ENCODE measurements at places on chromosomes 4 and X.

DNA sequence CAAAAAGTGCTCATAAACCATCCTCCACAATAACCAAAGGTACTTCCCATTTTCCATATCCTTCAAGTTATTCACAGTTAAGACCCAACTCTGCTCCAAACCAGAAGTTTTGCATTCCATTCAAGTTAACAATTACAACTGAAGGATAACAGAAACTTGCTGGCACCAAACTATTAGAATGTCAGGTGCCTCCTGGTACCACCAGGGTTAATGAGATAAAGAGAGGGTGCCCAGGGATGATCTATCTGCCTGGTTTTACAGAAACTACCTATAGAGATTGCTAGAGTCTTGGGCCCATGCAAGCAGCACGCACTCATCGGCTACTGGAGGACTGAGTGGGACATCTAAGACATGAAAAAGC lies 114.6 kb downstream of the RBM47 start:
- peak; percentile 86 for DNase-seq

GRCh38 chr4:1459722-1460511 lies 53.7 kb upstream of the NKX1-1 start:
- DNase-seq, result no peak

DNA sequence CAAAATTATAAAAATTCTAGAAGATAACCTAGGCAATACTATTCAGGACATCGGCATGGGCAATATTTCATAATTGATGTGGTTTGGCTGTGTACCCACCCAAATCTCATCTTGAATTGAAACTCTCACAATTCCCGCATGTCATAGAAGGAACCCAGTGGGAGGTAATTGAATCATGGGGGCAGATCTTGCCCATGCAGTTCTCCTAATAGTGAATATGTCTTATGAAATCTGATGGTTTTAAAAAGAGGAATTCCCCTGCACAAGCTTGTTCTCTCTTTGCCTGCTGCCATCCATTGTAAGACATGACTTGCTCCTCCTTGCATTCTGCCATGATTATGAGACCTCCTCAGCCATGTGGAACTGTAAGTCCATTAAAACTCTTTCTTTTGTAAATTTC lies 77.7 kb downstream of the DDX60 start:
- DNase-seq, result no peak

GRCh38 chrX:36684053-36684452 lies 324.1 kb upstream of the FAM47C start:
- peak; percentile 2 for DNase-seq

GRCh38 chrX:136227948-136228838 lies 23.0 kb downstream of the MAP7D3 start:
- no peak for DNase-seq

DNA sequence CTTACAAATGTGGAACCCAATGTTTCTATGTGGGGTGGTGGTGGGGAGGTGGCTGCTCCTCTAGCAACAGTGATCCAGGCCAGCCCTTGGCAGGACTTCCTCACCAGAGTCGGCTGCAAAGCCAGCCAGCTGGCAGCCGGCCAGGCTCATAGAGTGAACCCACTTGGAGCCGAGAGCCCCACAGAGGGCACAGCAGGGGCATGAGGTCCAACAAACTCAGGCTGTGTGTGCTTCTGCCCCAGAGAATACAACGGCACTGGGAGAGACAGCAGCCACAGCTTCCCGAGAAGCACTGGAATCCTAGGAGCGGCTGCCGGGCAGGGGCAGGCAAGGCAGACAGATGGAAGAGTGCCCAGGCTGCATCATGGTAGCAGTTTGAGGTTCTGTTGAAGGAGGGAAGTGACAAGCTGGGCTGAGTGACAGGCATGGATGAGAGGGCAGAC lies 23.5 kb upstream of the SOWAHD start:
- no peak for DNase-seq

- DNase-seq, result peak; percentile 50
Observed at GRCh38 chr4:138981930-138982390, 33.6 kb upstream of the NOCT start.

DNA sequence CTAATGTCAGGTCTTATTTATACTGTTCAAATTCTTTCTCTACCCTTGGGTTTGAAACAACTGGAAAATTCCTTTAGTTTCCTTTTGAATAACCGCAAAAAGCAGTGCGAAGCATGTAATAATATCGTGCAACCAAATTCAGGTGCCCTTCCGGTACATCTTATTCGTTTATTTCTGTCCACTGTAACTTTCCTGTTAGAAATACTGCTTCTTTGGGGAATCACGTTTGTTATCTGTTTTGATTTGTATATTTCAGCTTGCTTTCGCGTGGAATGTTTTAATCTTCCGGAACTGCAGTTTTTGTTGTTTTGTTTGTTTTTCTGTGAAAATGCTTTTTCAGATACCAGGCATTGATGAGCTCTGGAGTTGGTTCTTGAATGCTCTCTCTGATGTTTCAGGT lies 85.7 kb upstream of the HPRT1 start:
- peak; percentile 19 for DNase-seq

- DNase-seq, result no peak
Observed at GRCh38 chrX:97050392-97050791, 166.7 kb downstream of the RPA4 start.

GRCh38 chr4:74649193-74649592 lies 145.1 kb downstream of the BTC start:
- no peak for DNase-seq

DNA sequence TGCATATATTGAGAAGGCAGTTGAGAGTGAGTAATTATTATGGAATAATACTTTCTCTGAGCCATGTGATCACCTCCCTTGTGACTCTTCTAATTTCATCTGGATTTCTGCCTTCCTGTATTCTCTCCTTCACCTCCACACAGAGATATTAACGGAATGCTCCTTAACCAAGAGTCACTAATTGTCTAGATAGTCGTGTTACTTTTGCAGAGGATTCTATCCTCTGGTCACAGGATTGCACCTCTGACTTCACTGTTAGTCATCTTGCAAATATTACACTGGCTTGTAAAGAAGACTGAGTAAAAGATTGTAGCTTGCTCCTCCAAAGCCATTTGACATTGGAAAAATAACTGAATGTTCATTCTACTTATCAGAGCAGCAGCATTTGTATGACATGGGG lies 160.9 kb downstream of the SH2D1A start:
- DNase-seq, result no peak

DNA sequence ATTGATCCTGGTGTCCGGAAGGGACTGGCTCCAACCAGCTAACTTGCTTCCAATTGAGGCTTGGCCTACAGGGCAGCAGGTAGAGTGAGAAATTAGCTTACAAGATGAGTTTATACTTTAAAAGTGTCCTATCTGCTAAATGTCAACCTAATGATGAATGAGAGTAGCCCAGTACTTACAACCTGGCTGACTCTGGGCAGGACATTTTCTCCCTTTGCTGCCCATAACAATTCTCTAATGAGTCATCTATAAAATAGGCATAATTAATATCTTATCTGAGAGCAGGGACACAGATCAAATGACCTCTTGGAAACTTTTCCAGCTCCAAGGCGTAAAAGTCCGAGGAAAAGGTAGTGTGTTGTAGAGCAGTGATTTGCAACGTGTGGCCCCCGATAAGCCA lies 398.4 kb upstream of the BOD1L1 start:
- DNase-seq, result no peak

GRCh38 chr4:86536151-86536550 lies 58.0 kb upstream of the PTPN13 start:
- DNase-seq, result no peak

- DNase-seq, result peak; percentile 74
Observed at GRCh38 chr4:174521800-174522182, 497 bp downstream of the HPGD start.

- DNase-seq, result peak; percentile 38
Observed at GRCh38 chrX:105191878-105192277, 28.6 kb downstream of the TEX13A start.

- no peak for DNase-seq
Observed at GRCh38 chr4:14000091-14000814, 372.7 kb upstream of the BOD1L1 start.

GRCh38 chrX:51336584-51336983 lies 4.0 kb downstream of the NUDT10 start:
- DNase-seq, result peak; percentile 50

DNA sequence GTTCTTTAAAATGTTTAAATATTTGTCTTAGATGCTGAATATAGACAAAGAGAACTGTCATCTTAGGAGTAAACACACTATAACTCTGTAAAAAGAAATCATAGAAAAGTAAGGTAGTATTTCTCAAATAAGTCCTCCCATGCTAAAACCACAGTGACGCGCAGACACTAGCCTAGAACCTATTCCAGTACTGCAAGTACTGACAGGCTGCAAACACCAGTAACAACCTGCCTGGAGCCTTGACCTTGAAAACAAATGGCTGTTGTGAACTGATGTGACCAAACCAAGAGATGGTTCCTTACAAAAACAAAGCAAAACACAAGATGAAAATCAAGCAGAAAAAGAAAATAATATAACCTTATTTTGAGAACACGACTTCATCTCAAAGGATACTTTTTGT lies 8.5 kb downstream of the TIFA start:
- no peak for DNase-seq

- DNase-seq, result peak; percentile 45
Observed at GRCh38 chr4:38169524-38169923, 209.3 kb downstream of the PTTG2 start.

DNA sequence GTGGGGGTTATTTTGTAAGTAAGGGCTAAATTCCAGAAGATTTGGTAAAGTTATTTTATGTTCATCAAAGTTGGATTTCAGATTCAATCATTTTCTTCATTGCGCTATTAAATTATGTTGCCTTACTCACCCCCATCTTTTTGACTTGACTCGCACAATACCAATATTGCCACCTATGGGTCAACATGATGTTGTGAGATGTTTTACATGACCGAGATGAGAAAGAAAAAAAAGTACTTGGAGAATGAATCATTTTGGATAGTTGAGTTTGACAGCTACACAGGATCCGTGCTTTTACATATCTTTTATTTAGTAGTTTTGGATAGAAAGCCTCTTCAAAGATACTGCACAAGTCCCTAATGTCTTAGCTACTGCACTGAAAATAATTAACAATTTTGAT lies 224.2 kb upstream of the EMCN start:
- DNase-seq, result peak; percentile 51

DNA sequence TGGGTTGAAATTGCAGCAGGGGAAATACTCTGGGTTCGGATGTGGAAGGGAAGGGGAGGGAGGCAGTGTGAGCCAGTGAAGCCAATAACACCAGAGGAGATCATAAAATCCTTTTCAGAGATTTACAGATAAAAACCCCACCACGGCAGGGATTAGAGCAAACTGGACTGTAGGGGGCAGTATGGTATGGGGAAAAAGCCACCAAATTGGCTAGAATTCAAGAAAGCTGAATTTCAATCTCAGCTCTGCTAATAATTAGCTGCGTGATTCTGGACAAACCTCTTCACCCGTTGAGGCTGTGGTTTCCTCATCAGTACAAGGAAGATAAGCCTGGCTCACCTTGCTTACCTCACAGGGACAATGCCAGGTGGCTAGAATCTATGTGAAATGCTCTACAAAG lies 108.1 kb downstream of the ATG4A start:
- DNase-seq, result peak; percentile 72

DNA sequence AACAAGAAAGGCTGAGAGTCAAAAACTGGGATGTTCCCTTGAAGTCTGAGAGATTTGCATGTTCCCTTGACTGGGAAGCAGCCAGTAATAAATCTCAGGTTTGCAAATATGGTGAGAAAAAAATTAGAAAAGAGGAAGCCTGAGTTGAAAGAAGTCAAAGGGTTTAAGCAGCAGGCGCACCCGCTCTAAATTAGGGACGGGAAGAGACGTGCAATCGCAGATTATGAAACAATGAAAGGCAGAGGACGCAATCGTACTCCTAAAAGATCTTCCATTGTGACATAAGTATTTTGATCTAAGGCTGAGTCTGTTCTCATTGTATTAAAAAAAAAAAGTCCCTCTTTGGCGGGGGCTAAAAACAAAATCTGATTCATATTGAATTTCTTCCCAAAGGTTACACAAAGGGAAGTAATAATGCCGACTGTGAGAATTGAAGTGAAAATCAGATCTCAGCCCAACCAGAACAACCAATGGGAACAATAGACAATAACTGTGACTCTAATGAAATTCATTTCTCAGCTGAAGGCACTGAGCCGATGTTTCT lies 28.2 kb downstream of the SAT1 start:
- DNase-seq, result no peak
